ENCODE measurements at places on chromosomes 11 and 22.

GRCh38 chr11:124541204-124541603 is 2.2 kb downstream of the OR8B12 start:
- no peak for DNase-seq

- no peak for DNase-seq
Measured at GRCh38 chr22:32764330-32765131, 37.0 kb upstream of the TIMP3 start.

DNA sequence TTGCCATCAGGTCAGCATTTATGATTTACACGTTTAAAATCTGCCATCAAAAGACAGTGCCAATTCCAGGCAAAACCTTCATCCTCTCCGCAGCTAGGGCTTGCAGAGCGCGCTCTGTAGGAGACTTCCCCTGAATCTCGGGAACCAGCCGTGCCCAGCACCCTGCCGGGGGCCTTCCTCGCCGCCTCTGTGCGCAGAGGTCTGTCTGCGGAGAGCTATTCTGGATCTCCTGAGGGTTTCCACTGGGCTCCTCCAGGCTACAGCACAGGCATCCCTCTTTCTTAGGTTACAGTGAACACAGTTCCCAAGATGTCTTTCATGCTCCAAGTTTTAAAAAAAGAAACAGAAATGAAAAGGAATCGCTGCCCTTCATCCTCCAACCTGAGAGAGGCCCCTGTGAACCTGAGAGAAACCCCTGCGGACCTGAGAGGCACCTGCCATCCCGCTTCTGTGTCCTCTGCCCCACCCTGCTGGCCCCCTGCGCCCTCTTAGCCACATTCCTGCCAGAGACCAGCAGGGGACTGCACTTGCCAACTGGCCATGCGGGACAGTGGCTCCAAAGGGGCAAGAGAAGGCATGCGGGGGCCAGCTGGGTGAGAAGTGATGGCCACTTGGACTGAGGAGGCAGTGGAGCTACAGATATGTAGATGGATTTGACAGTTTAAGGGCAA is 16.1 kb downstream of the TP53AIP1 start:
- DNase-seq = no peak

- DNase-seq = no peak
Measured at GRCh38 chr11:110432713-110433392, 3.1 kb downstream of the FDX1 start.

DNA sequence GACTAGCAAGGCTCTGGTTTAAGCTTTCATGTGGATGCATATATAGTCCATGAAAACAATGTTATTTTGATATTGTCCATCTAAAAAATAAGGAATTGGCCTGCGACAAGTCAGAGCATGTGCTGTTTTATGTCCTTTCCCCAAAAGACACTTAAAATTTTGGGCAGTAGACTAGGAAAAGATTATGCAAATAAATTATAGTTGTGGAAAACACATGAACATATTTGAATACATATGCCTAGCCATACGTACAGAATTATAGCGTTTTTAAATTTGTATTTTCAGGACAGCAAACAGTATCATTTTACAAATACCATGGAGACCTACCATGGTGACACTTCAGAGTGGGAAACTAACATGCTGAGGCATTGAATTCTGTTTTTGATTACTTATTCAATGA is 113.8 kb upstream of the SLC5A12 start:
- no peak for DNase-seq

DNA sequence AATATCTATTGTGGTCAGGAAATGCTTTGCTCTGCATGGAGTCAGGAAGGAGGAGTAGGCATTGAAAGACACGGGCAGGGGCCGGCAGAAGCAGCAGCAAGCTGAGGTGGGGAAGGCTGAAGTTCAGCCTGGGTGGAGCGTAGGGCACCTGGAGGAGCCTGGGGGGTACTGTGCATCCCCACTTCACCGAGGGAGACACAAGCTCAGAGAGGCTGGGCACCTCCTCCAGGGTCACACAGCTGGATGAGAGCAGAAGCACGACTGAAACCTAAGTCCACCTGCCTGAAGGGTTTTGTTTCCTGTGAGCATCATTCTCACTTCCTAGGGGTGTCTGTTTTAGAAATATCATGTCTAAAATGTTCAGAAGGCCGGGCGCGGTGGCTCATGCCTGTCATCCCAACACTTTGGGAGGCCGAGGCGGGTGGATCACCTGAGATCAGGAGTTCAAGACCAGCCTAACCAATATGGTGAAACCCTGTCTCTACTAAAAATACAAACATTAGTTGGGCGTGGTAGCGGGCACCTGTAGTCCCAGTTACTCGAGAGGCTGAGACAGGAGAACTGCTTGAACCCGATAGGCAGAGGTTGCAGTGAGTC is 138.3 kb downstream of the MPPED1 start:
- no peak for DNase-seq

GRCh38 chr11:98230678-98231077 is 790.1 kb upstream of the CNTN5 start:
- DNase-seq = no peak

DNA sequence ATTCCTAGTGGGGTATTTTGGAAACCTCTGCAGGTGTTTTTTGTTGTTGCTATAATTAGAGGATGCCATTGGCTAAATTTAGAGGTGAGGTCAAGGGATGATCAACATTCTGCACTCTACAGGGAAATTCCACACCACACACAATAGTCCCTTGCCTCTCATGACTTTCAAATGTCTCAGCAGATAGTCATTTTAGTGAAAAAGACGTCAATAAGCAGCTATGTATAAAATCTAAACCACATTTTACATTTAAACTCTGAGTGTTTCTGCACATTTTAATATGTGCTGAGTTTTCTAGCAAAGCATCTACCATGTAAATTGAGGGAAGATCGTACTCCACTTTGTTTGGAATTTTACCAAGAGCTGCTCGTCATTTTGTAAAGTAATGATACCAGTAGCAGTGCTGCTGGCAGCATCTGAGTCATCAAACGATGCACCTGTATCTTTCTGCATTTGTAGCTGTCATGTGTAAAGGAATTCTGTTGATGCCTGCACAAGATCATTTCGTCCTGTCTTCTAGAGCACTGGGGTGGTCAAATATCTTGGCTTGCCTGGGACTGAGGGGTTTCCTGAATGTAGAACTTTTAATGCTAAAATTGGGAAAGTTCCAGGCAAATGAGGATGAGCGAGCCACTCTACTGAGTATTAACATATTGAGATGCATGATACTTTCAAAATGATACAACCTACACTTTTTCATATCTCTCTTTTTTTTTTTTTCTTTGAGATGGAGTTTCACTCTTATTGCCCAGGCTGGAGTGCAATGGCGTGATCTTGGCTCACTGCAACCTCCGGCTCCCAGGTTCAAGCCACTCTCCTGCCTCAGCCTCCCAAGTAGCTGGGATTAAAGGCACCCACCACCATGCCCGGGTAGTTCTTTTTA is 414.5 kb upstream of the SYN3 start:
- DNase-seq = no peak

DNA sequence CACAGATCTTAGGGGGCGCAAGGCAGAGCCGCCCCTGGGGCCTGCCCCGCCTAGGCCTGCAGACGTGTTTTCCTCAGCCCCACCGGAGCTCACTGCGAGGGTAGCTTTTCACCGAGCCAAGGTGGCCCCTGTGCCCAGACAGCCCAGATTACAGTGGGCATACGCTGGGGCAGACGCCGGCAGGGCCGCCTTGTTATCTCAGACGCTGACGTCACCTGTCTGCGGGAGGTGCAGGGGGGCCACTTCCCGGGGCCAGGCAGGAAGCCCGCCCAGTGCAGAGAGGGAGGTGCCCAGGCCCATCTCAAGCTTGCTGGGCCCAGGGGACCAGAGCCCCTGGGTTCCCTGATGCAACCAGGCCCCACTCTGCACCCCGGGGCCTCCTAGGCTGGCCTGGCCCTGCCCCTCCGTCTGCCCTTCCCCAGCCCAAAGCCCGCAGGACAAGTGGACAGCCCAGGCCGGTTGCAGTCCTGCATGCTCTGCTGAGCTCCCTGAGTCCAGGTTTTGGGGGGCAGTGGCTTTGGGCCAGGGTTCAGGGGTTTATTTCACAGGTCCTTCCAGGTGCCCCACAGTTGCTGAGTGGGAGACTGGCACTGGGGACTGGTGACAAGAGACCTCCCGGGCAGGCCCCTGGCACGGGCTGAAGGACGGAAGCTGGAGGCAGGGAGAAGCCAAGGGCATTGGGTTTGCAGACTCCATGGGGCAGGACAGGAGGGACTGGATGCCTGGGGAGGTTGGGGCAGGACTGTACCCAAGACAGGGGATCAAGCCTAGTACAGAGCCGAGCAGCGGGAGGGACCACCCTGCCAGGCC is 38.6 kb downstream of the IGF2 start:
- no peak for DNase-seq

DNA sequence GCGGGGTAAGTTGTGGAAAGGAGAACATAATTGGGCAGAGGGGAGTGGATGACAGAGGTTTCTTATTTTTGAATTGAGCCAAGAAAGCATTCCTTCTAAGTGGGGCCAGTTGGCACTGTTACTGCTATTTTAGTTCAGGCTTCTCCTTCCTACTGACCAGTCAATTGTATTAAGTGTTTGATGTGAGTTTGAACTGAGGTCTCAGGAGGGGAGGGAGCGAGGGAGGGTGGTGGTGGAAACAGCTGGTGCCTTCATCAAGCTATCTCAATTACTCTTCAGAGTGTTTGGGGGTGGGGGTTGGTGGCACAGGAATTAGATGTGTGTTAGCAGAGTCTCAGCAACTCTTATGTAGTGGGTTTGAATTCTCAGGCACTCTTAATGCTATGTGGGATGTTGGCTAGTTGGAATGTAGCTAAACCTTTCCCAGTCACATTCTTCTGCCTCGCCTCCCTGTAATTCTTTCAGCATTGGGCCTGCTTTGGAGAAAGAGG is 14.5 kb downstream of the CTNND1 start:
- DNase-seq = no peak
